ENCODE measurements at places on chromosomes 2 and 18. TPM values are rescaled to one million over a fixed set of nuclear protein-coding genes. Genes with fewer than 3 reads are reported as not detected.

SCN1A gene
- not detected for total RNA-seq

DNA sequence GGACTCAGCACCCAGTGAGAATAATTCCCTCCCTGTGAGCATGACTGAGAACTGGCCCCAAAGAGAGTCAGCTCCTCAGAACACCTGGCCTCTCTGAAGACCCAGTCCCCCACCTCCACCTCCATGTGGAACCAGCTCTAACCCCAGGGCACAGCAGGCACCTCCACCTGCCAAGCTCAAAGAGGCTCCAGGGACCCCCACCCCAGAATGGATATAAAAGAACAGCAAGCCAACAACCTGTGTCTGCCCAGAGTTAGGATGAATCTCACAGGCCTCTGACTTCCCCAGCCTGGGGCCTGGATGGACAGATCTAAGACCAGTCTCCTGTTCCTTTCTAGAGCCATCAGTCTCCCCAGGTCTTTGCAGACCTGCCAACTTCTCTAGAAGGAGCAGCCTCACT is 498.5 kb downstream of the EIPR1 start:
- DNase-seq = no peak

FBXO48 gene
- 0.96 TPM for total RNA-seq

GRCh38 chr2:199409759-199410529 is 47.8 kb downstream of the SATB2 start:
- no peak for DNase-seq

- no peak for DNase-seq
Measured at GRCh38 chr2:108139521-108139920, 100.2 kb upstream of the SULT1C3 start.

- no peak for DNase-seq
Measured at GRCh38 chr2:179900655-179901054, 39.2 kb upstream of the ZNF385B start.

DNA sequence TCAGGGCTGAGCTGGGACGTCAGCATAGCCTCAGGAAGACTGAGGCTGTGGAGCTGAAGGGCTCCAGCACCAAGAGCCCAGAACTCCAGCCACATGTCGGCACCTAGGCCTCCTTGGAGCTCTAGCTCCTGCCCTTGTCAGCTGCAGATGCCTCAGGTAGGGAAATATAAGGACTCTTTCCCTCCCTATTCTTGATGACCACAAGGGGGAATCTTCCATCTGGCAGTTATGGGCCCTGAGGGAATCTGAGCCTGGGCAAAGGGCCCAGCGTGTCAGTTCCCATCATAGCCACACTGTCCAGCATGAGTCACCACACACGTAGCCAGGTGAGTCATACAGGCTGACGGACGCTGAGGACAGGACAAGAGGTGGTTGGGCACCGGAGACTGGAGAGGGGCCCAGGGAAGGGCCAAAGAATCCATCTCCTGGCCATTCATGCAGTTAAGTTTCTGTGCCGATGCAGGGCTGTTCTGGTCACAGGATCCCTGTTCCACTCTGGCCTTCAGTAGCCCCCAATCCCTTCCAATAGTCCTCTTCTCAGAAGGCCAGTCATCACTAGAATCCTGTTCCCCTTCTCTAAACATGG is 1.8 kb downstream of the MPV17 start:
- DNase-seq = peak; percentile 62

DNA sequence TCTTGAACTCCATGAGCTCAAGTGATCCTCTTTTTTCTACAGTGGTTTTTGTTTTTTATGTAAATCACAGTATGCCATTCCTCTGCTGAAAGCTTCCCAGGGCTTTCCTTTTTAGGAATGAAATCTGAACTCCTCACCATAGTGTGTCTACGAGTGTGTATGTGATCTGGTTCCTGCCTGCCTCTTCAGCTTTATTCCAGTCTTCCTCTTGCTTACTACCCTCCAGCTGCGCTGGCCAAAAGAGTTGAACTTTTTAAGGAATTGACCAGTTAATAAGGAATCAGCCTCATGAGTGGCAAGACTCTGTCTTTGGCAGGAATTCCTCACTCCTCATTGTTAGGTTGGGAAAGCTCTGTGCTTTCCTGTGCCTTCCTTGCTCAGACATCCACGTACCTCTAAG is 4.0 kb downstream of the CCT7 start:
- no peak for DNase-seq

- DNase-seq = no peak
Measured at GRCh38 chr2:219476652-219477151, 22.0 kb upstream of the GMPPA start.

NAT8 gene
- total RNA-seq = not detected

FABP1 gene
- total RNA-seq = not detected

- no peak for DNase-seq
Measured at GRCh38 chr2:210687786-210688470, 131.5 kb downstream of the CPS1 start.

DNA sequence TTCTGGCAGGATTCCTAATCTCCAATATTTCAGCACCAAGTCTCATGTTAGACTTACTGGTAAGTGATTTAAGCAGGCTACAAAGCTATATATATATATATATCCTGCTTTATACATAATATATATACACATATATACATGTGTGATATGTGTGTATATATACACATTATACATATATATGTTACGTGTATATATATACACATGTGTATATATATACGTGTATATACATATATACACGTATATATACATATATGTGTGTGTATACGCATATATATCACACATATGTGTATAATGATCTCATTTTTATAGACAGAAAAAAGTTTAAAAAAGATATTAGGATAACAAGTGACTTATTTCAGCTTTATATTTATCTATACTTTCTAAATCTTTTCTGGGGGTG is 41.6 kb downstream of the MEMO1 start:
- DNase-seq = no peak

- DNase-seq = no peak
Measured at GRCh38 chr2:217064234-217065011, 204.6 kb upstream of the TNP1 start.

GAL3ST2 gene
- total RNA-seq = 0.47 TPM

GPR35 gene
- total RNA-seq = 1.6 TPM

MAL gene
- total RNA-seq = 19.2 TPM

GRCh38 chr18:37471637-37472036 is 94.0 kb downstream of the CELF4 start:
- no peak for DNase-seq

- DNase-seq = no peak
Measured at GRCh38 chr2:190682168-190682567, 33.3 kb downstream of the NAB1 start.

GALNT5 gene
- 0.29 TPM for total RNA-seq

CCDC85A gene
- total RNA-seq = 1.5 TPM

- DNase-seq = no peak
Measured at GRCh38 chr2:132676999-132677398, 7.0 kb upstream of the LYPD1 start.

GRCh38 chr2:50958504-50958903 is 73.4 kb downstream of the NRXN1 start:
- no peak for DNase-seq

DNA sequence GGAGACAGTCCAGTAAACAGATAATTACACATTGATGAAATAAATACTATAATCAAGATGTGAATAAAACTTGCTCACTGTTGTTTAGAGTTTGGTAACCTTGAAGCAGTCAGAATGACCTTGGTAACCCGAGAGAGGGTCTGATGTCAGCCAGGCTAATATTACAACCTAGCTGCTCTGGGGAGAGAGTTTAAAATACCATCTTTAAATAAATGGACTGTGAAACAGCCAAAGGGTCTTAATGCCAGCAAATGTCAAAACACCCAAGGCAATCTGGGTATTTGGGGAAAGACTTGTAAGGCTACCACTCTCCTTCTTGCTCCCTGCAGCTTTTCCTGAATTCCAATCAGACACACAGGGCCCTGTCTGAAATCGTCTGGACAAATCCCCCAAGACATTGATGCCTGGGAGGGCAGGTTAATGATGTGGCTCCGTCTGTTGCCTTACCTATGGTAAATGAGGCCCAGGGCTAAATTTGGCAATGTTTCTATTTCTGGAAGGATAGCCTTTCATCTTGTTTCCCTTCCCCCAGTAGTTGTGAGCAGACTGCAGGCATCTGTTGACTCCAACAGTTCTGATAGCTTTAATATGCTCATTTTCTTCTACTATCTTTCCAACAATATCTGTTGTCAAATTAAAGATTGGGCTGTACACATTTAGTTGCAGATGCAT is 43.0 kb upstream of the ITGB6 start:
- DNase-seq = no peak

GRCh38 chr2:46796843-46797625 is 118.6 kb downstream of the MCFD2 start:
- no peak for DNase-seq

- DNase-seq = no peak
Measured at GRCh38 chr18:55372209-55372608, 215.8 kb downstream of the TCF4 start.

- DNase-seq = no peak
Measured at GRCh38 chr2:99550368-99550767, 60.6 kb upstream of the REV1 start.

DNA sequence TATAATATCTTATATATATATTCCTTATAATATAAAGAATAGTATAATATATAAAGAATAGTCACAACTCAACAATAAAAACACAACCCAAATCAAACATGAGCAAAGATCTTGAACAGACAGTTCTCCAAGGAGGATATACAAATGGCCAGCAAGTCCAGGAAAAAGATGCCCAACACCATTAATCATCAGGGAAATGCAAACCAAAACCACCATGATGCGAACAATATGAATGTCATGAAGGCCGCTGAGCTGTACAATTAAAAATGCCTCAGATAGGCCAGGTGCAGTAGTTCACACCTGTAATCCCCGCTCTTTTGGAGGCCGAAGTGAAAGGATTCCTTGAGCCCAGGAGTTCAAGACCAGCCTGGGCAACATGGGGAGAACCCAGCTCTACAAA is 58.9 kb downstream of the SLC35F5 start:
- no peak for DNase-seq

OTOS gene
- not detected for total RNA-seq

ANAPC1 gene
- total RNA-seq = 69.2 TPM

GPR39 gene
- total RNA-seq = 13.2 TPM

DNA sequence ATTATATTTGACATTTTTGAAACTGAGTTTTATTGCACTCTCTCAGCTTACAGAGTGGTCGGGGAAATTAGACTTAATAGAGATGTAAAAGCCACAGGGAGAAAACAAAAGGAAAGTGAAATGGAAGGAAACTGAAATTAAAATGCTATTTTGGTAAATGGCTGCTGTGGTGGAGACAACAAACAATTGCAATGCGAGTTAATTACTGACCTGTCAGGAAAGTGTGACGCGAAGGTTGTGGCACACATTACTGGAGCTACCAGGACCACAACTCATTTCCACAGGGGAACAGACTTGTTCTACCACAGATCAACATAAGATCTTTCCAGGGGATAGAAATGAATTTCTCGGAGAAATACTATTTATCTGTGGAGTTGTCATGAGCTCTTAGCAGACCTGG is 19.5 kb downstream of the ARHGAP15 start:
- DNase-seq = no peak

- no peak for DNase-seq
Measured at GRCh38 chr2:112483042-112483473, 1.1 kb downstream of the TTL start.

CENPA gene
- 0.26 TPM for total RNA-seq

GRCh38 chr2:97699765-97700444 is 13.5 kb upstream of the ZAP70 start:
- DNase-seq = no peak

GRCh38 chr2:100818003-100818605 is 1.8 kb upstream of the NPAS2 start:
- DNase-seq = no peak

CEP68 gene
- 27.8 TPM for total RNA-seq

Data from ureter (tissue), 1 donor.